ENCODE measurements at places on chromosomes 13 and 19.

DNA sequence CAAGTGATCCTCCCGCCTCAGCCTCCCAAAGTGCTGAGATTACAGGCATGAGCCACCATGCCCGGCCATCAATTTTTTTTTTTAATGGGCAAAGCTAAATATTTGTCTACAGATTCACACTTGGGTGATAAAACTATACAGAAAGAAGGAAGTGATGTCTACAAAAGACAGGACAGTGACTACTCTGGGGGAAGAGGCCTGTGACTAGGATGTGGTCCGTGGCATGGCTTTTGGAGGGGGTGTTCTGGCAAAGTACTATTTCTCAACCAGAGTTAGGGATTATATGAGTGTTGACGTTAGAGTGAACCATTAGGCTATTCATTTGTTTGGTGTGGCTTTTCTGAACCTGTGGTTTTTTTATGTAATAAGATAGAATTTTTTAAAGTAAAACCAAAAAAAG lies 42.7 kb downstream of the INSR start:
- DNase-seq = peak; percentile 65

GRCh38 chr13:35599384-35599783 lies 122.9 kb upstream of the MAB21L1 start:
- no peak for DNase-seq

DNA sequence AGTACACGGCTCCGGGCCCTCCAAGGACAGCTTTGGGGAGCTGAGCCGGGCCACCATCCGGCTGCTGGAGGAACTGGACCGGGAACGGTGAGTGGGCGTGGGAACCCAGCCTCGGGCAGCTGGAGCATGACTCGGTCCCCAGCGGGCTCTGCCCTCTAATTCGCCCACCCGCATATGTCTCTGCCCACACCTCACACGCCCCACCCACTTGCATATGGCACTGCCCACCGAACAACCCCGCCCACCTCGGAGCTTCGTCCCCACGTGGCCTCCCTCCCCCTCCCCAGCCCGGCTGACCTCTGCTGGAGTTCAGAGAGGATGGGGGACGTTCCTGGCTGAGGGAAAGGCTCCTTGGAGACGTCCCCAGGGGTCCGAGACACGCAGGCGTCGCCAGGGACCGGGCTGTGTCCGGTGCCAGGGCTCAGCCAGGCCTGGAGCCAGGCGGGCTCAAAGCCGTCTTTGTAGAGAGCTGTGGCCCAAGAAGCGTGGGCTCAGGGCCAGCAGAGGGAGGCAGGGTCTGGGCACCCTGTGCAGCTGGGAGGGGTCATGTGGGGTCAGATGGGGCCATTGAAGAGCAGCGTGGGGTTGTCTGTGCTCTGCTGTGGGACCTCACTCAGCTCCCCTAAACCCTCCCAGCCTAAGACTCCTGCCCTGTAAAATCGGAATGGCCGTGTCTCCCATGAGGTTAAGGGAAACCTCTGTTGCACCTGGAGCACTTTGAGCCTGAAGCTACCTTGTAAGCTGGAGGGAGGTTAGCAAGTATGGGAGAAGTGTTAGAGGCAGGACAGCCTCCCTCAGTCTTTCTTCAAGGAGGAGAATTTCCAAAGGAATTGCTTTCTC lies 3.8 kb downstream of the APC2 start:
- DNase-seq = no peak

DNA sequence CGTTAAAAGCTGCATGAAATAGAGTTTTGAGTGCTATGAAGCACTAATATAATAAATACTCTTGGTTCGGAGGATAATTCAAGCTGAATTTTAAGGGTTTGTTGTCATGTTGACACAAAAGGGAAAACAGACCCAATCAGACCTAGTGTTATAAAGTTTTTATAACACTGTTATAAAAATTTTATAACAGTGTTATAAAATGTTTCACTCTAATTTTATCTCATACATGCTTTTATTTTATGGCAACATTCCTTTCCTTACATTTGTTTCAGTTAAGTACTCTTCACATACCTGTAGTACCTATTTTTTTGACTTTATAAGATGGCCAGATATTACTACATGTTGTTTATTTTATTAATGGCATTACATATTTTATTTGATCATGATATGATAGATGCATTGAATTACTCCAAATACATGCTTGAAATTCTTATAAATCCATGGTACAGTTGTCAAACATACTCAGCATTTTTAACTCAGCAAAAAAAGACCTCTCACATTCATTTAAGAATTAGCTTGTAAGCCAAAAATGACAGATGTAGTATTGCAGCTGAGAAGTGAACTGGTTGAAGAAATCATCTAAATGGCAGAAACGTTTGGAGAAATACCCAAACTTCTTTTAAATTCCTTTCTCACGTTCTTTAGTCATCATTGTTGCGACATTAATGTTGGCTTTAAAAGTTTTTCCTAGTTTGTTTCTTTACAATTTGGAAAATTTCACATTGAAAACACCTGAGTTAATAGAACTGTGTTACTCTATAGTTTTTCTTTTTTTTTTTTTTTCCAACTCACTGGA lies 104.5 kb downstream of the PIBF1 start:
- DNase-seq = no peak

- DNase-seq = no peak
Measured at GRCh38 chr19:19232261-19232721, 20.5 kb downstream of the NCAN start.

DNA sequence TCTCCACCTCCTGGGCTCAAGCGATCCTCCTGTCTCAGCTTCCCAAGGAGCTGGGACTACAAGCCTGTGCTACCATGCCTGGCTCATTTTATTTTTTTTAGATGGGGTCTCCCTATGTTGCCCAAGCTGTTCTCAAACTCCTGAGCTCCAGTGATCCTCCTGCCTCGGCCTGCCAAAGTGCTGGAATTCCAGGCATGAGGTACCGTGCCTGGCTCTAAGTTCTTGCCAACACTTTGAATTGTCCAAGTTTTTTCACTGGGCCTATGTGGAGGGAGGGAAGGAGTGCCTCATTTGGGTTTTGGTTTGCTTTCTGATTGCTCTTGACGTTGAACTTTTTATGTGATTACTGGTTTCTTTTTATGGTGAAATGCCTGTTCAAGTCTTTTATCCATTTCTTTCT lies 4.4 kb upstream of the UNC13A start:
- no peak for DNase-seq

GRCh38 chr19:5341981-5342380 lies 1.4 kb upstream of the PTPRS start:
- DNase-seq = no peak

- DNase-seq = no peak
Measured at GRCh38 chr19:33089010-33089409, 8.0 kb downstream of the GPATCH1 start.

DNA sequence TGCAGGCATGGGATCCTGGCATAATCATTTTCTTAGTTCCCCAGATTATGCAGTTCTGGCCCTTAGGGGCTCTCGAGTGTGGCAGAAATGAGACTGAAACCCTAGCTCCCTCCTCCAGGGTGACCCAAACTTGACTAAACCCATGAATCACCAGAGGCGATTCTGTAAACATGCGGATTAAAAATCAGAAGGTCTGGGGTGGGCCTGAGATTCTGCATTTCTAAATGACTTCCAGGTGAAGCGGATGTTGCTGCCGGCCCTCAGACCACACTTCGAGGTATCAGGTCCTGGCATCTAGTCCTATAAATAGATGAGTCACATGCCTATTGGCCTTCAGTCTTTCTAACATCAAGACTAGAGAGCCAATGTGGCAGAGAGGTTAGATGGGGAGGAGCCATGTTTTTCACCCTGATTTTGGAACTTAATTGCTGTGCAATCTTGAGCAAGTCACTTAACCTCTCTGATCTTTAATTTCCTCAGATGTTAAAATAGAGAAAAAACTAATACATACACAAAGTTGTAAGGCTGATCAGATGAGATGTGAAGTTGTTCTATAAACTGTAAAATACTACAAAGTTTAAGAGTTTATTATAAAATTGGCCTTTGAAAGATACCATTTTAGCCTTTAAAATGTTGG lies 431.2 kb downstream of the FOXO1 start:
- no peak for DNase-seq

- DNase-seq = peak; percentile 86
Measured at GRCh38 chr13:32791545-32792172, 205.4 kb downstream of the PDS5B start.

GRCh38 chr13:99505814-99506269 lies 4.6 kb downstream of the TM9SF2 start:
- DNase-seq = peak; percentile 13

GRCh38 chr19:29806098-29806866 lies 5.5 kb upstream of the CCNE1 start:
- DNase-seq = peak; percentile 25

- no peak for DNase-seq
Measured at GRCh38 chr19:29264897-29265296, 51.9 kb upstream of the UQCRFS1 start.

DNA sequence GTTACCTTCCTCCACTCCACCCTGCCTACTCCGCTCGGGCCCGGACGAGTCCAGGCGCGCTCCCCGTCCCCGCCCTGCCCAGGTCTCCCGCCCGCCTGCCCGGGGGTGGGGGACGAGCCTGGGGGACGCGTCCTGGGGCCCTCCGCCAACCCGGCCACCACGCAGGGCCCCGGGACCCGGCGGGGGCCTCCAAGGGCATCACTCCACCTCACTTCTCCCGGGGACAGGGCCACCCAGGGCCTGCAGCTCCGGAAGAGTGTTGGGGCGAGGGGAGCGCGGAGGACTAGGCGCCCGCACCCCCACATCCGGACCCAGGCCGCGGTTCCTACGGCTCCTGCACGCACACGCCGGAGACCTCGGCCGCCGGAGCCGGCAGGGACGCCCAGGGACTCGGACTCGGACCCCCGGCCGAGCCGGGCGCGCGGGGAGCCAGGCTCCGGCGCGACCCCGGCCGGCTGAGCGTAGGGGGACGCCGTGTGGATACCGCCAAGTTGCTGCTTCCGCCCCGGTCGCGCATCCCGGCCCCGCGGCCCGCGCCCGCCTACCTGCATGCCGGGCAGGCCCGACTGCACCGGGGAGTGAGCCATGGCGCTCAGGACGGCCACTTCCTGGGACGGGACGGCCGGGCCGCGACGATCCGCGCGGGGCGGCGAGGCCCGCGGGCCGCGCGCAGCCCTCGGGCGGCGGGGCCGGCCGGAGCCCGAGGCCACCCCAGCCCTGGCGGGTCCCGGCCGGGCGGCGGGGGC lies 534 bp downstream of the STK24 start:
- peak; percentile 60 for DNase-seq

GRCh38 chr19:18589380-18590272 lies 1.0 kb downstream of the REX1BD start:
- DNase-seq = peak; percentile 87

GRCh38 chr13:73901324-73902068 lies 232.7 kb downstream of the KLF12 start:
- no peak for DNase-seq

- no peak for DNase-seq
Measured at GRCh38 chr19:22532388-22533300, 101.5 kb upstream of the ZNF492 start.

- no peak for DNase-seq
Measured at GRCh38 chr13:83220241-83220640, 662.0 kb downstream of the SLITRK1 start.

DNA sequence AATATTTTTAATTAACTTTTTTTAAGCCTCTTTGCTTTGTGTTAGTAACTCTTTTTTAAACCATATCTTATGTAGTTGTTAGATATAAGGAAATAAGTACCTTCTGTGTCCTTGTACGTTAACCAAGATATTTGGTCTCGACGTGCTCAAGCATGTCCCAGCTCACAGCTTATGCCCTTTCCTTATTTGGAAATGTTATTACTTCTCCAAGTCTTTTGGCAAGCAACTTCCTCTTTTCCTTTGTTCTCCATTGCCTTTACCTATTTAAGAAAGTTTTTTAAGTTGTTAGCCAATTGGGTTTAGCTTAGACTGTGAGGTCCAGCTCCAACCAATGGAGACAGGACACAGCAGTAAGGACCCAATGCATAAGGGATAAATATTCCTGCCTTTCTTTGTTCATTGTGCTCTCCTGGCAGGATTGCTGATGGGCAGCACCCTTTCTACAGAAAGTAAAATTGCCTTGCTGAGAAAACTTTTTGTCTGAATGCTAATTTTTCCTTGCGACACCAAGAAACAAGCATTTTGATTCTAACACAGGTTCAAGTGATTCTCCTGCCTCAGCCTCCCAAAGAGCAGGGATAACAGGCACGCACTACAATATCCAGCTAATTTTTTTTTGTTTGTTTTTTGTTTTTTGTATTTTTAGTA lies 5.2 kb downstream of the DKKL1 start:
- no peak for DNase-seq

DNA sequence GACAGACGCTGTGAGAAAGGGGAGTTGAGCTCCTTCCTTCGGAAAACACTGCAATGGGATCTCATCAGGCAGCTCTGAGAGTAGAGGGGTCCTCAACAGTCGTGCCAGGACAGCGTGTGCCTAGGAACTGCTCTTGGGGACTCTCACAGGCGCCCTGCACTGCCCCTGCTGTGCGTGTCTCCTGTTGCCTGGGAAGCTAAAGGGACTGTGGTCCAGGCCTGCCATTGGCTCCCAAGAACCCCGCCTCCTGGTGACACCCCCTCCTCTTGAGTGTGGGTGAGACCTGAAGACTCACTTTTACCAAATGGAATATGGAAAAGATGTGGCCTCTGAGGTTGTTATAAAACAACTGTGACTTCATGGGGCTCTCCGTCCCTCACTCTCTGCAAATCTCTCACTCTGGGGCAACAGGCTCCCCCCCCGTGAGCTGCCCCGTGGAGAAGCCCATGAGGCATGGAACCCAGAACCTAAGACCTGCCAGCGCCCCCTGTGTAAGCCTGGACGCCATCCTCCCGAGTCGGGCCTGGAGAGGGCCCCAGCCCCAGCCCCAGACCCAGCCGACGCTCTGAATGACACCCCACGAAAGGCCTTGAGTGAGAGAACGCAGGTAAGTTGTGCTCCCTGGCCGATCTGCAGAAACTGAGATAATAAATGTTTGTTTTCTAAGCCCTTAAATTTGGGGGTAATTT lies 302.7 kb downstream of the FGF9 start:
- DNase-seq = no peak

DNA sequence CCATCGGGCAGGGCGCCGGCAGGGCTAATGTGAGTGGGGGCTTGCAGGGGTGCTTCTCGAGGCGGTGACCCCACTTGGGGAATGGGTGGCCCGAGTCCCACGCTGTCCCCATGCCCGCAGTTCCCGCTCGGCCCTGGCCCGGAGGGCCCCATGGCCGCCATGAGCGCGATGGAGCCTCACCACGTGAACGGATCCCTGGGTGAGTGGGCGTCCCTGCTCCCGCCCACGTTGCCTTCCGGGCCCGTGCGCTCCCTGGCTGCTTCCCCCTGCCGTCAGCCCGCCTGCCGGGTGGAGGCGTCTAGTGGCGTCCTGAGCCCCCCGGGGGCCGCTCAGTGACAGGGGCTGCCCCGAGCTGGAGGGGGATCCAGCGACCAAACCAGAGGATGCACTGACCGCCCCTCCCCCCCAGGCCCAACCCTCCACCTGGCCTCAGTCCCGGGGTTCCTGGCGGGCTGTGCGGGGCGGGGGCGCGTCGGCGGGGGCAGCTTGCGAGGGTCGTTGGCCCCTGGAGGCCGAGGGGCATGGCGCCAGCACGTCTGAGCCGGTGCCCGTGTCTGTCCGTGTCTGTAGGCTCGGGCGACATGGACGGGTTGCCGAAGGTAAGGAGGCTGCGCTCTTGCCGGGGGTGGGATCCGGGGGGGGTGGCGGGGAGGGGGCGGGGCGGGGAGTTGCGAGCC lies 4.8 kb downstream of the ISYNA1 start:
- DNase-seq = peak; percentile 86

- DNase-seq = no peak
Measured at GRCh38 chr19:7124782-7125181, 55.3 kb downstream of the ZNF557 start.

- DNase-seq = no peak
Measured at GRCh38 chr19:47188507-47189033, 42.4 kb downstream of the BBC3 start.
